Testis (tissue), 5 donors: ENCODE measurements at places on chromosomes 1 and 21. TPM values are rescaled to one million over a fixed set of nuclear protein-coding genes. Genes with fewer than 3 reads are reported as not detected.

GRCh38 chr21:20856926-20857325 lies 141.3 kb upstream of the NCAM2 start:
- no peaks in the 10 kb centered on the region for H3K36me3 ChIP-seq
- H3K4me3 ChIP-seq, result no peak overlapping the region
- no peak for DNase-seq
- no peaks in the 10 kb centered on the region for H3K4me1 ChIP-seq

- H3K4me1 ChIP-seq, result no peaks in the 10 kb centered on the region
- H3K4me3 ChIP-seq, result no peak overlapping the region
- DNase-seq, result no peak
- H3K27ac ChIP-seq, result no peak overlapping the region
- no peaks in the 10 kb centered on the region for H3K36me3 ChIP-seq
These were observed 76.4 kb downstream of the HS2ST1 start for GRCh38 chr1:86990826-86991225.

GRCh38 chr21:35051287-35051818 lies 2.3 kb upstream of the RUNX1 start:
- no peaks in the 10 kb centered on the region for H3K36me3 ChIP-seq
- H3K4me3 ChIP-seq, result no peak overlapping the region
- no peaks in the 10 kb centered on the region for H3K27me3 ChIP-seq
- DNase-seq, result peak; percentile 75

GRCh38 chr1:27033043-27033746 lies 20.5 kb upstream of the TENT5B start:
- no peak for DNase-seq
- H3K27me3 ChIP-seq, result no peaks in the 10 kb centered on the region
- no peak overlapping the region for H3K27ac ChIP-seq
- peaks cover 11% of the 10 kb centered on the region for H3K4me1 ChIP-seq

DNA sequence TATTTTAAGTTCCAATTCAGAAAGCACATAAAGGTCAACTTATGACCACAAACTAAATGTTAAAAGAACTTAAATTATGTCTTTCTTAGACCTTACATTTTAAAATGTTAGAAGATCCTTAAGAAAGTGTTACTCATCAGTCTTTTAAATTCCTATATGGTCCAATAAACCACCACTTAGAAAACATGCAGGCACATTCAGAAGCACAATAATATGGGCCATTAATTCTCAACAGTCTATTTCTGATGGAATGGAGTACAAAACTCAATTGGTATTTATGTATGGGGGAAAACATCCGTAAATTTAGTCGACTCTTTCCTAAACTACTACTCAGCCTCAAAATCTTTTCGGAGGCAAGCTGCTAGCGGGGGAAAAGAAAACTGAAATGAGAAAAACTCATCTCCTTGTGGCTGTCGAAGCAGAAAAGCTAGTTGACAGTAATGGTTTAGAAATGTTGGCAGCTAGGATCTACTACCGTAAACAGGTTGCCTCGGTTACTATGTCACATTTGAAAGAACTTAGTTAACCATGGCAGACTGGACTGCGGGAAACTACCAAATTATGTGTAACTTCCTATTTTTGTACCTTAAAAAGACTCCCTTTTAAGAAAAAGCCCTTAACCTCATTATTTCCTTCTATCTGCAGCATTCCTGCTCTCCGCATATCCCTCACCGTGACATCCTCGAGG lies 1.0 kb downstream of the TRMT1L start:
- peak overlapping the region; percentile 88 for H3K4me3 ChIP-seq
- H3K27ac ChIP-seq, result peak overlapping the region; percentile 98
- no peaks in the 10 kb centered on the region for H3K27me3 ChIP-seq
- H3K36me3 ChIP-seq, result no peaks in the 10 kb centered on the region
- peaks cover 17% of the 10 kb centered on the region for H3K4me1 ChIP-seq

- no peaks in the 10 kb centered on the region for H3K36me3 ChIP-seq
- no peak overlapping the region for H3K27ac ChIP-seq
- H3K4me3 ChIP-seq, result no peak overlapping the region
- no peaks in the 10 kb centered on the region for H3K4me1 ChIP-seq
These were observed 7.2 kb upstream of the GNG12 start for GRCh38 chr1:67840449-67840848.

DNA sequence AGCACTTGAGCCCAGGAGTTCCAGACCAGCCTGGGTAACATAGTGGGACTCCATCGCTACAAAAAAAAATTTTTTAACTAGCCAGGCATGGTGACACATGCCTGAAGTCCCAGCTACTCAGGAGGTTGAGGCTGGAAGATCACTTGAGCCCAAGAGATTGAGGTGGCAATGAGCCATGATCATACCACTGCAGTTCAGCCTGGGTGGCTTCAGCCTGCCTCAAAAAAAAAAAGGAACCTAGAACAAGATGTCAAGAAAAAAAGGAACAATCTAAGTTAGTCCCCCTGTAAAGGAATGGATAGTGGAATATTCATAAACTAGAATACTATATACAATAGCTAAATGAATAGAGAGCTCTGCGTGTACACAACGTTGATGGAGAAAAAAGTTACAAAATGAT lies 14.4 kb downstream of the NSL1 start:
- H3K27ac ChIP-seq, result no peak overlapping the region
- H3K4me1 ChIP-seq, result no peaks in the 10 kb centered on the region
- no peaks in the 10 kb centered on the region for H3K36me3 ChIP-seq

- no peaks in the 10 kb centered on the region for H3K36me3 ChIP-seq
- H3K27ac ChIP-seq, result no peak overlapping the region
- H3K4me1 ChIP-seq, result peaks cover 2% of the 10 kb centered on the region
- H3K27me3 ChIP-seq, result no peaks in the 10 kb centered on the region
These were observed 95.7 kb upstream of the NCAM2 start for GRCh38 chr21:20902511-20902910.

DNA sequence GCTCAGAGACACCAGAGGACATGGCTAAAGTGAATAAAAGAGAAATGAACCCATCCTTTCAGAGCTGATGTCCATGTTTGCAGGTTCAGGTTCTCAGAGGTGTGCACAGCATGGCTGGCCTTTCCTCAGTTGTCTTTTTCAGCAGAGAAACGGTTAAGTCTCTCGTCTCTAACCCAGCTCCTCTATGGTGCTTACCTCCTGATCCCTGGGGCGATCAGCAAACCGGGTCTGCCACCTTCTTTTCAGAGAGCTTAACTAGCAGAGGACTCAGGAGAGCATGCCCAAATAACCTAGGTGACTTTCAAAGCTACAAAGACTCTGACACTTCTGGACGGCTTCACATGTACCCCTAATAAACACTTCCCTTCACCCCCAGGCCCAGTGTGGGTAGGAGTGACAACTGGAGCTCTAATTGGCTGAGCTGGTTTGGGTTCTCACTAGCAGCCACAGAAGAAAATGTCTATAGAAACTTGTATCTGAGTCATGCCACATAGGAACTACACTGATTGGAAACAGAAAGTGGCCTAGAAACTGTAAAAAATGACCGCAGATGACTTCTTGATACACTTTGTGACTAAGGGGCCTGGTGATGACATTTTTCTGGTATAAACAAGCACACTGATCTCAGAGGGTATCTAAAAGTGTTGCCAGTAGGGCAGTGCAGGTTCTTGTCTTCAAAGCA lies at the start of gene AIM2:
Gene AIM2 (minus strand): TSS at position 329 of the 682 bp plus-strand sequence. CDS start 3,267 bp downstream, outside the sequence.
- DNase-seq, result no peak
- H3K36me3 ChIP-seq, result no peaks in the 10 kb centered on the region
- no peak within 1 kb of the TSS for H3K27ac ChIP-seq
- no peaks in the 10 kb centered on the region for H3K27me3 ChIP-seq
- no peaks in the 10 kb centered on the region for H3K4me1 ChIP-seq

GRCh38 chr1:157202331-157202730 lies 64.1 kb upstream of the ETV3 start:
- no peak overlapping the region for H3K4me3 ChIP-seq
- H3K27ac ChIP-seq, result no peak overlapping the region
- H3K27me3 ChIP-seq, result no peaks in the 10 kb centered on the region
- no peaks in the 10 kb centered on the region for H3K4me1 ChIP-seq
- DNase-seq, result no peak

GRCh38 chr21:38913120-38913892 lies 107.6 kb downstream of the ETS2 start:
- no peaks in the 10 kb centered on the region for H3K27me3 ChIP-seq
- H3K4me1 ChIP-seq, result peaks cover 10% of the 10 kb centered on the region
- DNase-seq, result peak; percentile 69
- H3K36me3 ChIP-seq, result no peaks in the 10 kb centered on the region
- H3K4me3 ChIP-seq, result peak overlapping the region; percentile 9

DNA sequence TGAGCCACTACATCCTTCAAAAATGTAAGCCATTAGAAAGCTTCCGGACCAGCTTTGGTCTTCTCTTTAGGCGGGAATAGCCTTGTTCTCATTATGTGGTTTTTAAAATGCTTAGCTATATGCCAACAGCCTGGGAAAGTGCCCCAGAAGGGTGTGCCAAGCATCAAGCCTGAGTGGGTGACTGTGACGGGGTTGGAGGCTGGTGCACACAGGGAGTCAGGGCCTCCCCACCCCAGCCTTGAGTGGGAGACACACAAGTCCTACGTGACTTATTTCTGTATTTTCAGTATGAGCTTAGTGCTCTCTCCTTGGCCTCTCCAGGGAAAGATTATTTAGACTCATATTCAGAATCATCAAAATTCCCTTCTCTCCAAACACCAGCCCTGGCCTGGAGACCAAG lies 9.8 kb downstream of the UBASH3A start:
- H3K36me3 ChIP-seq, result no peaks in the 10 kb centered on the region
- no peak for DNase-seq
- H3K4me1 ChIP-seq, result peaks cover 7% of the 10 kb centered on the region
- H3K27me3 ChIP-seq, result no peaks in the 10 kb centered on the region
- H3K27ac ChIP-seq, result no peak overlapping the region

- H3K27me3 ChIP-seq, result no peaks in the 10 kb centered on the region
- H3K4me3 ChIP-seq, result no peak overlapping the region
- DNase-seq, result no peak
- no peak overlapping the region for H3K27ac ChIP-seq
- H3K4me1 ChIP-seq, result no peaks in the 10 kb centered on the region
- H3K36me3 ChIP-seq, result no peaks in the 10 kb centered on the region
These were observed 165.5 kb upstream of the DUSP10 start for GRCh38 chr1:221907166-221907932.

DNA sequence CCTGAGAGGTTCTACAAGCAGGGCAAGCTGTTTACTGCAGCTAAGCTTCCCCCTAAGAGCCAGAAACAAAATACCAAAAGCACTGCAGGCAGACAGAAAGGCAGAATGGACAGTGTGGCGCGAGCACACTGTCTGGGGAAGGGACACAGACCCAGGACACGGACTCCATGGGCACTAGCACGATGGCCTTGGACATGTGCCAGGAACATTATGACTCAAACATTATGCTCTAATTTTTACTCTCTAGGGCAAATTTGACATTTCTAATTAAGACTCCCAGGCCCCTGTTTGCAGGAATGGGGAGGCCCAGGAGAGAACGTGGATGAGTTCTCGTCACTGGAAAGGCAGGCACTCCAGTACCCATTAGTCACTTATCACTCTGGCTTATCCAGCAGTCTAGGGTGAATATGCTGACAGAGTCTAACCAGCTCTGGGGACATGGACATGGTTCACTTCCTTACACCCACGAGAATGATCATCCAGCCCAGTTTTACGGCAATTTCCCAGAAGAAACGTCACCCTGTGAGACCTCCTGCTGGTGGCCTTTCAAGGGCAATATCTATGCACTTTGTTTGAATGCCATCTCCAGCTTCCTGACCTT lies 45.1 kb downstream of the CAPN8 start:
- no peak overlapping the region for H3K27ac ChIP-seq
- no peak overlapping the region for H3K4me3 ChIP-seq
- H3K27me3 ChIP-seq, result no peaks in the 10 kb centered on the region
- DNase-seq, result no peak

DNA sequence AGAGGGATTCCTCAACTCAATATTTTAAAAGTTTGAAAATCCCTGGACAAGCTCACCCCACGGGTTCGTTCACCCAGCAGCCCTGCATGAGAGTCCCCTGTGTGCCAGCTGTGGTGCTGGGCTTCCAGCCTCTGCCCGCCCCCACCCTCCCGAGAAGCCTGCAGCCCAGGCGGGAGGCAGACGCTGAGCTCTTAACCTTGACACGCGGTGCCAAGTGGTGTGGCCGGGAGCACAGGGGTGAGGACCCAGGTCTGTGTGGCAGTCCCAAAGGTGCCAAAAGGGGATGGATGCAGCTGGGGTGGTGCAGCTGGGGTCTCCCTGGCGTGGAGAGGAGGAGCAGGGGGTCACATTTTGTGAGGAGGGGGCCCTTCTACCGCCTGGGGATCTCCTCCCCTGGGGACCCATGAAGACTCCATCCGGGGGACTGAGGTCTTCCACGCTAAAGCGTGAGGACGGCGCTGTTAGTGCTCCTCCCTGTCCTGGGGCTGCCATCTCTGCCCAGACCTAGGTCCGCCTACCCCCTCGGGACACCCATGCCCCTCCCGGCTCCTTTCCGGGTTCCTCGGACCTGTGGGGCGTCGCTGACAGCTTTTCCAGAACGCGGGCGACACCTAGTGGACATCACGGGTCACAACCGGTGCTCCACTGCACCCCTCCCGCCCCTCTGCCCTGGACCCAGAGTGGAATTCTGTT lies 12.9 kb downstream of the PLA2G2F start:
- DNase-seq, result peak; percentile 90
- H3K4me3 ChIP-seq, result peak overlapping the region; percentile 10
- peaks cover 18% of the 10 kb centered on the region for H3K4me1 ChIP-seq
- no peaks in the 10 kb centered on the region for H3K27me3 ChIP-seq

- no peak overlapping the region for H3K4me3 ChIP-seq
- H3K27me3 ChIP-seq, result no peaks in the 10 kb centered on the region
- no peaks in the 10 kb centered on the region for H3K4me1 ChIP-seq
- H3K36me3 ChIP-seq, result no peaks in the 10 kb centered on the region
These were observed 65.6 kb upstream of the PLA2G4A start for GRCh38 chr1:186763107-186763506.

- H3K27ac ChIP-seq, result no peak overlapping the region
- no peaks in the 10 kb centered on the region for H3K27me3 ChIP-seq
- no peak overlapping the region for H3K4me3 ChIP-seq
- no peak for DNase-seq
These were observed 67.3 kb downstream of the VAV3 start for GRCh38 chr1:107897438-107898345.

GRCh38 chr1:95620076-95620475 lies 386.1 kb downstream of the RWDD3 start:
- H3K4me1 ChIP-seq, result no peaks in the 10 kb centered on the region
- no peak for DNase-seq
- H3K27ac ChIP-seq, result no peak overlapping the region

GRCh38 chr1:121483961-121484424 lies 299.2 kb downstream of the SRGAP2C start:
- no peak overlapping the region for H3K4me3 ChIP-seq
- H3K27me3 ChIP-seq, result no peaks in the 10 kb centered on the region
- no peaks in the 10 kb centered on the region for H3K4me1 ChIP-seq
- no peaks in the 10 kb centered on the region for H3K36me3 ChIP-seq
- H3K27ac ChIP-seq, result no peak overlapping the region

The GFI1 gene
- 4.0 TPM for total RNA-seq

The TAS1R3 gene
- total RNA-seq, result 1.5 TPM

The REN gene
- not detected for total RNA-seq

The POGZ gene
- total RNA-seq, result 131 TPM

The GPR61 gene
- total RNA-seq, result 2.5 TPM

The HES4 gene
- 27.5 TPM for total RNA-seq

The LCE3D gene
- total RNA-seq, result not detected

The MCOLN2 gene
- 2.5 TPM for total RNA-seq

The HUNK gene
- total RNA-seq, result 6.8 TPM

The MEF2D gene
- total RNA-seq, result 113 TPM
